ENCODE measurements at places on chromosomes 12 and 14.

DNA sequence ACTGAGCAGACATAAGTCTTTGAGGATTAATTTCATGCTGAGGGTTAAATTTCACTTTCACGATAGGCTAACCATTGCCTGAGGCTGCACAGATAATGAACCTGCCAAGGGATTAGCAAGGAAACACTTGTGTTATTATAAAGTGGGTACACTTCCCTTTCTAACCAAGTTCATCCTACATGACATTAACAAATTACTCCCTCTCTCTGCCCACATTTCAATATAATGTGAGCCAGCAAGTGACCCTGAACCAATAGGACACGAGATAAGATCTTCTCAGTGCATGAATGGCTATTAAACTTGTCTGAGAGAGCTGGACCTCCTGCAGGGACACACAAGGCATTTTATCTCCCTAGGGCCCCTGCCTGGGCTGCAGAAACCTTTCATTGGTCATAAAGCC, 173.5 kb downstream of the PAX9 start:
- no peak for DNase-seq

DNA sequence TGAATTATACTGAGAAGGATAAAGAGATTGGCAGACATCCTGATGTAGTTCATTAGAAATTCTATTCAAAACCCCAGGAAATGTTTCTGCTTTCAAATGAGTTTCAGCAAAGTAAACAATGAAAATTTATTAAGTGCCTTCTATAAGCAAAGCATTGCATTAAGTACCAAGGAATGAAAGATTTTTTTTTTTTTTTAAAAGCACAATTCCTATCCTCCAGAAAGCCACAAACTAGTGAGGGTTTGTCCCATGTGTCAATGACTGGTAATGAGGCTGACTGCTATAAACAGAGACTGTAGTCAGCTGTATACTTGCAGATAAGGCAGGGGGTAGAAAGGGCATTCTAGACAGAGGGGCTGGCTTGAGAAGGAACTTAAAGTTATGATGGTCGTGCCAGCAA, 6.7 kb downstream of the ANO4 start:
- no peak for DNase-seq

GRCh38 chr12:559906-560455, 100.2 kb downstream of the B4GALNT3 start:
- DNase-seq, result no peak

GRCh38 chr14:51368721-51369163, 128.7 kb downstream of the TMX1 start:
- DNase-seq, result no peak

DNA sequence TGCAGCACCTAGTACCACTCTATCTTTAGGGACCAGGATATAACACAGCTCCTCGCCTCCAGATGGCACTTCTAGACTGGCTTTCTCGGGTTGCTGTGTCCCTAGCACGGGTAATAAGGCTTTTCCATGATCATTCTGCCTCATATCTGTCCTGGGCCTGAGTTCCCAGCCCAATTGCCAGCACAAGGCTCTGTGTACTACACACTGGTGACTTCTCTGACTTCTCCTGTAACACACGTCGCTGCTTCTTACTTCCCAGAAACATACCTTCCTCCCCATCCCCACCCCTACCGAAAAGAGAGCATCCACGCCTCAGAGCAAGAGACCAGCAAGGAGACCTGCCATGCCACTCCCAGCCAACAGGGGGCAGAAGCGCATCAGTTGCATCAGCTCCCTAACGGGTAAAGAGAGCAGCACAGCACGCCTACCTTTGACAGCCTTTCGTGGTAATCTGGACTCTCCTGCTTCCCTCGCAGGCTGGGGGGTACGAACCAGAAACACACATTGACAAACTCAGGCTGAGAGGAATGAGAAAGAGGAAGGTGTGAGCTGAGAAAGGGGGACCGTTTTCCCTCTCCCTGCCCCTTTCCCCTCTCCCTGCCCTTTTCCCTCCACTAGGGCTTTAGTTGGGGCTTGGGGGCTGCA, 21.2 kb upstream of the ZNF740 start:
- peak; percentile 85 for DNase-seq

DNA sequence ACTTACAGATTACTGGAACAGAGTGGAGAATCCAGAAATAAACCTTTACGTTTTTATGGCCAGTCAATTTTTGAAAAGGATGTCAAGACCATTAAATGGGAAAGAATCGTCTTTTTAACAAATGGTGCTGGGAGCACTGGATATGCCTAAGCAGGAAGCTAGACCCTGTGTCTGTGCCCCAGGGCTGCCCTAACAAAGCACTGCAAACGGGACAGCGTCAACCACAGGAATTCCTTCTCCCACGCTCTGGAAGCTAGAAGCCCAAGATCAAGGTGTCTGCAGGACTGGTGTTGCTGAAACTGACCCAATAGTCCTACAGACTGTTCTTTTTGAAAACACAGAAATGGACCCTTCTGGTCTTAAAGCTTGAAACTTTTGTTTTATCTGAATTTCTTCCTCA, 9.3 kb upstream of the TMEM121 start:
- no peak for DNase-seq

DNA sequence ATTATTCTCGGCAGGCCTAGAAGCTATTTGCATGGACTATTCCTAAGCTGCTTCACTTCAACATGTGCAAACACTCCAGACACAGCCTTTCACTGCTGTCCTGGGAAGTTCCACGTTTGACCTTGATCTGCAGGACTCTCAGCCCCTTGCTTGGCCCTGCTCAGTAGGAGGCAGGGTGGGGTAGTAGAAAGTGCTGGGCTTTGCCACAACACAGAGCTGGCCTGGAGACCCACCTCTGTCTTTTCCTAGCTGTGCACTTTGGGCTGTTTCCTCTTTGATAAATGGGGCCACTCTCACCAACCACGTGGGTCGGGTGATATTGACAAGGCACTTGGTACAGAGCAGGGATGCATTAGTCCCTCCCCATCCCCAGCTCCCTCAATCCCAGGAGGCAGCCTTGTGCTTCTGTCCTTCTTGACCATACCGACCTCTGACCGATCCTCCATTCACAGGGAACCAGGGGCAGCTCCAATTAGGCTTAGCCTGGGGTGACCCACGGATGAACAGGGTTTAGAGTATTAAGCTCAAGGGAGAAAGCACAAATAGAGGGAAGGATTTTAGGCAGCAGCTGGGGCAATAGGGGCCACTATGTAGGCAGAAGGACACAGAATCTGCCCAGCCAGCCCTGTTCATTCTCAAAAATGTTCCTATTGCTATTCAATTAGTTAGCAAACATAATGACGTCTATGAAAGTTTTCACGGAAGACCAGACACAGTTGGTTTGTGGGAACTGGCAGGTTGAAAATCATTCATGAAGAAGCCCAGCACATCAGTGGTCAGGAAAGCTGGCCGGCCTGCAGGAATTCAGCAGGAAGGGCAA, 63.3 kb downstream of the SYNE3 start:
- DNase-seq, result no peak

All from dermis blood vessel endothelial cell (primary cell).